Activated naive CD8-positive, alpha-beta T cell treated with anti-CD3 and anti-CD28 coated beads, Interleukin-2, amount 50 U/mL, for 24 hours (primary cell): ENCODE measurements at places on chromosomes 3 and 15.

- DNase-seq = no peak
Observed at GRCh38 chr3:169400874-169401273, 262.6 kb downstream of the MECOM start.

DNA sequence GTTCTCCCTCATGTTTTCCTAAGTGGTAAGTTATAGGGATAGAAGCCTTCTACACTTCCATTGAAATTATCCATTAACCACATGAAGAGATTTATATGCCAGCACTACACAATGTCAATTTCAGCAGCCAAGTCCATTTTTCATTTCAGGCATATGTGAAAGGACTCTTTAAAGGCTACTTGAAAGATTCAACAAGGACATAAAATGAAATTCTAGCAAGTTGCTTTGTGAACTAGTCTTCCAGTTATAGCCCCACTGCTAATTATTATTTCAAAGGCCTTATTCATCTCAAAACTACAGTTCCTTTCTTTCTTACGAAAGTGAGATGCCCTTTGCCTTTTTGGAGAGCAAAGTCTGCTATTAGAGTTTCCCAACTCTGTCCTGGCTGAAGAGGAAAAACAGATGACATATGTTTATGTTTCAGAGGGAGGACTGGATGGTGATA is 66.0 kb upstream of the SLC2A2 start:
- DNase-seq = no peak

DNA sequence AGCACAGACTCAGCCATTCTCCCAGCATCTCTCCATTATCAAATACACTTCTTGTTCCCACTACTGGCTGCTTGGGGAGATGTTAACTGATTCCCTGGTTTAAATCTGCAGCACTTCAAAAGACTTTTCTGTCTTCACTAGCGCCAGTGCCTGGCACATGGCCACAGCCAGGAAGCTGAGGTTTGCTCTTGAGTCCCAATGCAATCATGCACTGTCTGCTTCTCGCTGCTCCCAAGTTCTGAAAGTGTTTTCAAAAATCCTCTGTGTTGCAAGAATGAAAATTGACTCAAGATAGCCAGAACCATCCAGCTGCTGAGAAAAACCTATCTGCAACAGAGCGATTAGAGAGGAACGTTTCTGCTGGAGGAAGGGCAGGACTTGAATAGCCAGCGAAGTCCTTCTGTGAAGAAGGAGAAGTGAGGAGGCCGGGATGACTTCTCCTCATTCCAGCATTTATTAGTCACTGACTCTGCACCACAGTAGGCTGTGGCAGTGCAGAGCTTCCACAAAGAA is 358.4 kb upstream of the NR2F2 start:
- no peak for DNase-seq

- DNase-seq = no peak
Observed at GRCh38 chr3:167274141-167274874, 105.8 kb downstream of the ZBBX start.

DNA sequence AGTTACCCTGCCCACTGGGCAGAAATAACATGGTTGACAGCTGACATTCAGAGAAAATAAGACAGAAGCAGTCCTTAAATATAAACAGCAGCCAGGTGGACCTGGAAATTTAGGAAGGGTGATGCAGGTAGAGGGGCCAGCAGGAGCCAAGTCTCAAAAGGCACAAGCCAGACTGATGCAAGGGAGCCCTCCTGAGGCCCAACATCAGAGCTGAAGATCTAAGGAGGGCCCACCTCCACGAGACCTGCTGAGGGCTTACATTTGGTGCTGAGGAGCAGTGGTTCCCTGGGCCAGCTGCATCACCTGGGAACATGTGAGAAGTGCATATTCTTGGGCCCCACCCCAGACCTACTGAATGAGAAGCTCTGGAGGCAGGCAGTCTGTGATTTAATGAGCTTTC is 105.5 kb upstream of the TRIM42 start:
- no peak for DNase-seq

DNA sequence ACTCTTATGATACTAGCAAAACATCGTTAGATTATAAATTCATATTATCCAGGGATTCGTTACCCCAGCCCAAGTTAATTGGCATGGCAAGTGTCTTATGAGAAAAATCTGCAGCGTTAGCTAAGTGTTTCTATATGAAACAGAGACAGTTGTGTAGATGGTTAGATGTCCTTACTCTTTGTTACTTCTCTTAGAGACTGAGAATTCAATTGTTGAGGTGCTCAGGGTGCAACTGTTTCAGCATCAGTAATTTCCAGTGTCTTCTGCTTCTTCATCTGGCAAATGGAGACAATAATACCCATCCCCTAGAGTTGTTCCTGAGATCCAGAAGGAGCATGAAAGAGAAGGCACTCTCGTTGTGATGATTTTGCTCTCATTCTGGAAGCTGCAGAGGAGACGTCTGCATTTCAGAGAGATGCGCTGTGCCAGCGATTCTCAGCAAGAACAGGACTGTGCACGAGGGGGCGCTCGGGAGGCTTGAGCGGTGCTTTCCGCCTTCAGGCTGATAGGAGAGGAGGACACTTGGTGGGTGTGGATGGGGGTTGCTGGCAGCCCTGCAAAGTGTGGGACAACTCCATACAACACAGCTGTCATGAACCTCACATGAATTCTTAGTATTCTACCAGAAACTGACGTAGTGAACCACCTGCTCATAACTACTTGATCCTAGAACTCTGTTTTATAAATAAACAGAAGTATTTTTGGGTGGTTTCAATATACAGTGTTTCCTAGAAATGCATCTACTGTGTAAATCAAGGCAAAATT is 39.7 kb upstream of the SPSB4 start:
- DNase-seq = peak; percentile 87

- DNase-seq = no peak
Observed at GRCh38 chr3:85167576-85167975, 208.8 kb downstream of the CADM2 start.

- no peak for DNase-seq
Observed at GRCh38 chr15:64225804-64226203, 63.0 kb upstream of the PPIB start.

DNA sequence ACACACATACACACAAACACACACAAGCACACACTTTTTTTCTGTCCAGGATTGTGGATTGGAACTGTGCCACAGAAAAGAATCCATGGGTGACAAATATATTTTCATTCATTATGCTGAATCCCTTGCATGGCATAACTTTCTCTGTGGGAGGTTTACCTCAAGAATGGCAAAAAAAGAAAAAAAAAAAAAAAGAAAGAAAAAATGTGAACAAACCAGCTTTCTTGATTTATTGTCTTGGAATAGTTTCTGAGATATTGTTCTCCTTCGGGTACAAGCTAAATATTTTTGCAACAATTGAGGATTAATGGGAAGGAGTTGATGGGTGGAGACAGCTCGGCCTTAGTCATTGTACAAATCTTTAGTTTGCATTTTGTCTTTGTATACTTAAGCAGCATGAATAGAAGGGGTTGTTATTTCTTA is 153.1 kb downstream of the GMNC start:
- no peak for DNase-seq

DNA sequence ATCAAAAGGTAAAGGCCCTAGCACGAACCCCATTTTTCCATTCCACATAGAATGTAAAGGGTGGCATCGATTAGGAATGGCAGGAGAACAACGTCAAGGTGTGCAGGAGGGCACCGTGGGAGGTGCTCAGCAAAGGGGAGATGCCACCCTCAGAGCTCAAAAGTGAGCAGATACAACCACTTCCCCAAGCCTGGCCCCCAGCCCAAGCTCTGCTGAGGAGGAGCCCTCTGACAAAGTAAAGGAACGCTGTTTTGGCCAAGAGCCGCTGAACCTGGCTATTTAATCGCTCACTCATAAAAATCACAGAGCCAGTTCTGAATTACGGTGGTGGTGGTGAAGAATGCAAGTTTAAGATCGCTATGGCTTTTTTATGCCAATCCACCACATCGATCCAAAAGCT is 12.4 kb downstream of the GNB5 start:
- no peak for DNase-seq

DNA sequence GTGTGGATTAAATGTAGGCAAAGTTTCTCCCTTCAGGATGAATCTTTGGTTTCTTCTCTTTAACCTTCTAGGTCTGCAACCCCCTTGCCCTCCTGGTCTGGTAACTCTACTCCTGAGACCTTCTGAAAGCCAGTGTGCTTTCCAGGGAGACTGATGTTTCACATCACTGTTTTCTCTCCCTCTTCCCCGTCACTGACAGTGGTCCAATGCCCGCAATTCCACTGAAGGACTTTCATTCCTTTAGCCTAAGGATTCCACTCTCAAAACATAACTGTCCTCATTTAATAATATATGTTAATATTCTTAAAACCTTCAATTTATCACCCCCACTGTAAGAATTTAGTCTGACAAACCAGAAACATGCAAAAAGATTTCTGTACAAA is 101.5 kb upstream of the CPNE4 start:
- no peak for DNase-seq

DNA sequence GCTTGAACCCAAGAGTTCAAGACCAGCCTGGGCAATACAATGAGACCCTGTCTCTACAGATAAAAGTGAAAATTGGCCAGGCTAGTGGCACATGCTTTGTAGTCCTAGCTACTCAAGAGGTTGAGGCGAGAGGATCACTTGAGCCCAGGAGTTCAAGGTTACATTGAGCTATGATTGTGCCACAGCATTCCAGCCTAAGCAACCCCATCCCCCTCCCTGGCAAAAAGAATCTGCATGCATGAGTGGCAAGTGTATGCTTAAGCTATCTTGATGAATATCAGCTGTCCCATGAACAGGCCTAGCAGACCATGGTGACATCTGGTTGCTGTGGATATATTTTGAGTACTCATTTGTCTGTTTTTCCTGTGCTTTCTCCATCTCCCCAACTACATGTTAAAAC is 4.7 kb downstream of the ATRIP start:
- DNase-seq = no peak

DNA sequence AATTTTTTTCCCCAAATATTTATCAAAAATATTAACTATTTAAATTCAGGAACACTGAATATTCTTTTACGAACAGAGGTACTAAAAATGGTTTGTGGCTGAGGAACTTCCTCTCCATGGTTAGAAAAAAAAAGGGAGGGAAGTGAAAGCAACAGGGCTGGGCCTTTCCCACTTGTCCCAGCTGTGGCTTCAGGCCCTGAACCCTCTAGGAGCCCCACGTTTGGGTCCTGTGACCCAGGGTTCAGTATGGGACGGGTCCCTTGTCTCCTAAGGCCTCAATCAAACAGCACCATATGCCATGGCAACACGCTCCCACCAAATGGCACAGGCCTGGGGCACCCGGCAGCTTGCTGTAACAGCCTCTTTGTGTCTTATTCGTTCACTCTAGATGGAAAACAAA is 32.4 kb downstream of the POC1A start:
- no peak for DNase-seq

GRCh38 chr15:74460298-74460697 is 662 bp downstream of the UBL7 start:
- no peak for DNase-seq

DNA sequence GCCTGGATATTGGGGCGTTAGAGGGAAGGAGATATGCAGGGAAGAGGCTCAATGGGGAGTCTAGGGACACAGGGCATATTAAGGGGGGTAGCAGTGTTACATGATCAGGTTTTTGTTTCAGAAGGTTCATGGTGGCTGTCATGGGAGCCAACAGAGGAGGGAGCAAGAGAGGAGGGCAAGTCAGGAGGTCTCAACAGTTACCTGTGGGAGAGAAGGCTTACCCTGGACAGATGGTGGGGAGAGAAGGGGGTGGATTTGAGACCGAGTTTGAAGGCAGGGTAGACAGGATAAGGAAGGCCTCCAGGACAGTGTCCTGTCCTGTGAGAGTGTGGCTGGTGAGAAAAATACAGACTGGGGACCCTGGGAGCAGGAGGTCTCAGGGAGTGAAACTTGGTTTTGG is 3.8 kb upstream of the WNT7A start:
- no peak for DNase-seq

DNA sequence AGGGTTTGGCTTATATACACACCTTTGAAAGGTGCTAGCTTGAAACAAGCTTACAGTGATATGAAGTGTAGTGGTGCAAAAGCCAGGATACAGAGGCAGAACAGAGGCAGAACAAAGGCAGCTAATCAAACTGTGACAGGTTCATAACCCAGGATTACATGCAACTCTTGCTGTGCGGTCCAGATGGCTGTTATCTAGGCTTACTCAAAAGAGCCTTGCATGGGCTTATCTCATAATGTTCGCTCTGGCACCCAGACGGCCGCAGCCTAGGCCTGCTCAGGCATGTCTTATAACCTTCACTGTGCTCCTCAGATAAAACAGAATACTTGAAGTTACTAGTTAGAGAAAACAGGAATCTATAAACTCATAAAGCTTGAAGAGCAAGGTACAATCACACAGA is 22.8 kb upstream of the NOX5 start:
- no peak for DNase-seq

DNA sequence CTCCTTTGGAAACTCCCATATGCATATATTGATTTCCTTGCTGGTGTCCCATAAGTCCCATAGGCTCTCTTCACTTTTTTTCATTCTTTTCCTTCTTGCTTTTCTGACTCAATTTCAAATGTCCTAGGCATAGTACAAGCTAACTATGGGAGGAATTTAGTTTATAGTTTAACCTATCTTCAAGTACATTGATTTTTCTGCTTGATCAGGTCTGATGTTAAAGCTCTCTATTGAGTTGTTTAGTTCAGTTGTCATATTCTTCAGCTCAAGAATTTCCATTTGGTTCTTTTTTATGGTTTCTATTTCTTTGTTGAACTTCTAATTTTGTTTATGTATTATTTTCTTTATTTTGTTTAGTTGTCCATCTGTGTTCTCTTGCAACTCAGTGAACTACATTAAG is 121.3 kb upstream of the MNS1 start:
- DNase-seq = no peak

DNA sequence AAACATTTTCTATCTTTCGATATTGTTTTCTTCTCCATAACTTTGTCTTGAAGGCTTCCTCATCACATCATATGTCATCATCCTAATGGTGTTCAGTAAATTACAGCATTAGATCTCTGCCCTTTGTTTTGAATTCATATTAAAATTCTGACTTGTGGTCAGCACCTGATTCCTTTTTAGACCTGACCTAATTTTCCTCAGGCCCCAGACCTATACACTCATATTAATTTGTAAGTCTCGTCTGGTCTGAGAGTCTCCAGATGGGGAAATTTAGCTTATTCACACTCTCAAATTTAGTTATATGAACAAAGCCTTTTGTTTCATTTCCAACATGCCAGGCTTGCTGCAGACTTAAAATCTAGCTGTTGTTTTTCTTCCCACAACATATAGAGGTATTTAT is 248.4 kb downstream of the KCNH8 start:
- DNase-seq = no peak

DNA sequence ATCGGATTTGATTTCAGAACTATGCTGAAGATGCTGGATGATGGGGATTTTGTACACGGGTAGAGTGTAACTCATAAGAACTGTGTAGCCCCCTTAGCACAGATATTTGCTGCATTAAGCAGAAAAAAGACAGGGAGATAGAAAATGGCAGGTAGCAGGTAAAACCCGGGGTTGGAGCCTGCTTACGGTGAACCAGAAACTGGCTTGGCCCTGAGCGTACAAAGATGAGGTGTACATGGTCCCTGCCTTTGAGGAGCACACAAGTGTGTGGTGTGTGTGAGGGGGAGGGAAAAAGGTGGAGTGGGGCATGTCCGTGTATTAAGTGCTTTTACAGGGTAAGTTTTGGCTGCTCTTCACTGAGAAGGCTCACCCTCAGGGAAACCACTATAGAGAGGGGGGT is 3.5 kb downstream of the LPP start:
- DNase-seq = no peak
